Stimulated activated CD4-positive, alpha-beta T cell treated with anti-CD3 and anti-CD28 coated beads, Interleukin-15, amount 100 ng/mL, for 48 hours (primary cell): ENCODE measurements at places on chromosomes 5 and 9.

- no peak for DNase-seq
Measured at GRCh38 chr9:34898846-34899245, 59.2 kb upstream of the PHF24 start.

DNA sequence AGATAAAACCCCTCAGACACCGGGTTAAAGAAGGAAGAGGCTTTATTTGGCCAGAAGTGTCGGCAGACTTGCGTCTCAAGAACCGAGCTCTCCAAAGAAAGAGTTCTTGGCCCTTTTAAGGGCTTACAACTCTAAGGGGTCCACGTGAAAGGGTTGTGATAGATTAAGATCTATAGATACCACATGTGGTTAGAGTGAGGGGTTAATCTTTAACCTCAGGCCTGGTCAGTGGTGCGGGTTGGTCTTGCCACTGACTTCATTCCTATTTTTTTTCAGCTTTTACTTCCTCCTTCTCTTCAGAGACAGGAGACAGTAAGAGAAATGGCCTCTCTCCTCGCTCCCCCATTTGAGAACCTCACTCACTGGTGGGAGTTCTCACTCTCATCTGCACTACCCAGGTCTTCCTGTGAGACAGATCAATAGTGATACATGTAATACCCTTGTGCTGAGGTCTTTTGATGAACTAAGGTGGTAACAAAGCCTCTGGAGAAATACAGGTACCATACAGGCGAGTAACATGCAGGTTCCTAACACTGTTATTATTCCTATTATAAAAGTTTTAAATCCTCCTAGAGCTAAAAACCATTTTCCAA lies 52.4 kb upstream of the COX7C start:
- DNase-seq: no peak

DNA sequence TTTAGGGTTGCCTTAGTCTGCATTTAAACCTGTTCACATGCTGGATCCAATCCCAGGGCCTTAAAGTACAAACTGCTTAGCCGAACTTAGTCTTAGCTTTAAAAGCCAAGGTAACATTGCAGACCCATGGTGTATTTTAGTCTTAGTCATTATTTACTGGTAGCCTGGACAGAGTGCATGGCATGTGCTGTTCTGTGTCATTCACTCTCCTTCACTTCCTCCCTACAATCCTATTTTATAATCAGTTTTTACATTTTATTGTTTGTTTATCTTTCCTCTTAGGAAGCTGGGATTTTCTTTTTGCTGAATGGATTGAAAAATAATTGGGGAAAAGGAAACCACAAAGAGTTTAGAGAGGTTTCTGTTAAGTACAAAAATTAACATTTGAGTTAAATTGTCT lies 29.4 kb upstream of the TAL2 start:
- no peak for DNase-seq

DNA sequence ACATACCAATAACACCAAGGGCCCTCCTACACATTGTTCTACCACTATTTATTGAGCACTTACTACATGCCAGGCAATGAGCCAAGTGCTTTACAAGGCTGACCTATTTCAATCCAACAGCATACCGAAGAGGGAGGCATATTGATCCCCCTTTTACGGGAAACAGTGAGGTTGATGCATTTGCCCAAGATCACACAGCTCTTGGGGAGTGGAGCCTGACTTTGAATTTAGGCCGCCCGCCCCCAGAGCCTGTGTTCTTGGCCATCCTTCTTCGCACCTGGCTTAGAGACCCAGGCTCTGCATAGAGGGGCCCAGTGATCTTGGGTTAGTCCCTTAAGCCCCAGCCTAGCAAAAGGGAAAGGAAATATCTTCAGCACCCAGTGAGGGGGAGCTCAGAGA lies 158.1 kb upstream of the IER5L start:
- no peak for DNase-seq

GRCh38 chr5:120320626-120321025 lies 143.5 kb upstream of the PRR16 start:
- no peak for DNase-seq

DNA sequence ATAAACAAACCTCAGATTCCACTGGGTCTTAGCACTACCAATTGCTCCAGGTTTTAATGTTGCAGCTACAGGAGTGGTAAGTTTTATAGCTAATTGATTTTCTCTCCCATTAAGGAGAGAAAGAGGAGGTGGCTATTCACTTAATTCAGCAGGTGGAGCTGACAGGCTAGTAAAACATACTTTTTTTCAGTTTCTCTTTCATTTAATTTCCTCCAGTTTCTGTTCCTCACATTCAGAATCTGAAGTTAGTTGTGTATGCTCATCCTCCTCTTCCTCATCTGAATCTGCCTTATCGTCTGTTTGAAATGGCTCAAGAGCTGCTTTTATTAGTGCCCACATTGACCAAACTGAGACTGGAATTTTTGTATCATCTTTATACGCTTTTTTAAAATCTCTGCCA lies 98.0 kb downstream of the PLPPR1 start:
- DNase-seq: no peak

DNA sequence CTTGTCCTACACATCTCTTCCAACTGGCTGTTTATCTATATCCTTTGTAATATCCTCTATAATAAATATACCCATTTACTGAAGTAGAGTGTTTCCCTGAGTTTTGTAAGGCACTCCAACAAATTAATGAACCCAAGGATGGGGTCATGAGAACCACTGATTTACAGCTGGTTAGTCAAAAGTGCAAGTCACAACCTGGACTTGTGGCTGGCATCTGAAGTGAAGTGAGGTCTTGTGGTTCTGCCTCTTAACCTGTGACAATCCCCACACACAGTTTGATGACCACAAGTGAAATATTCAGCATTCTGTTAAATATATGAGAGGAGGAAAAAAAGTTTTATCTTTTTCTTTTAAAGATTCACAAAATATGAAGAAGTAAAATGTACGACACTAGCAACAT lies 126.1 kb downstream of the NR2F1-AS1 start:
- no peak for DNase-seq

- no peak for DNase-seq
Measured at GRCh38 chr5:135149956-135150723, 116.1 kb upstream of the PITX1 start.

GRCh38 chr9:127738666-127739065 lies 3.6 kb upstream of the TOR2A start:
- DNase-seq: no peak

GRCh38 chr9:133148199-133149129 lies 15.2 kb downstream of the GBGT1 start:
- no peak for DNase-seq

DNA sequence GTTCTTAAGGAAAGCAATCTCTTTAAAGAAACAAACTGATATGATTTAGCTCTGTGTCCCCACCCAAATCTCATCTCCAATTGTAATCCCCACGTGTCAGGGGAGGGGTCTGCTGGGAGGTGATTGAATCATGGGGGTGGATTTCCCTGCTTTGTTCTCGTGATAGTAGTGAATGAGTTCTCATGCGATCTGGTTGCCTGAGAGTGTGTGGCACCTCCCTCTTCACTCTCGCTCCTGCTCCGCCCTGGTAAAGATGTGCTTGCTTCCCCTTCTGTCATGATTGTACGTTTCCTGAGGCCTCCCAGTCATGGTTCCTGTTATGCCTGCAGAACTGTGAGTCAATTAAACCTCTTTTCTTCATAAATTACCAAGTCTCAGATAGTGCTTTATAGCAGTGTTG lies 412.7 kb upstream of the SMC2 start:
- no peak for DNase-seq

- DNase-seq: no peak
Measured at GRCh38 chr5:177089127-177089526, 2.4 kb downstream of the FGFR4 start.

- DNase-seq: no peak
Measured at GRCh38 chr5:167247816-167248215, 1043.6 kb upstream of the WWC1 start.

DNA sequence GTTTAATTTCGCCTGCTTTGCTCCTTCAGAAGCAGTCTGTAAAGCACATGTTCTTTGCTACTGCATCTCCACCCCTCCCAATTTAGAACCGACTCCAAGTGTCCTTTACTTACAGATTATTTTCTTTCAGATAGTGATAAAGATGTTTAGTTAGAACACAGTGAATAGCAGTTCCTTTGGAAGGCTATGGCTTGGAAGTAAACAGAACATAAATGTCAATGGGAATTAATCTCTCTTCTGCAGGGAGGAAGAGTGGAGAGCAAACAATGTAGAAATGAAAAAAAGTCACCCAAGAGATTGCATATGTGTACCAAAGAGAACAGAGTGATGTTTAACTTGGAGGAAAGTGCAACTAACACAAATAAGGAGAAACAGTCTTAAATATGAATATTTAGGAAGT lies 4.2 kb upstream of the CARTPT start:
- DNase-seq: no peak

GRCh38 chr9:135335691-135336181 lies 143.8 kb upstream of the PPP1R26 start:
- no peak for DNase-seq

- DNase-seq: no peak
Measured at GRCh38 chr9:91483189-91483691, 59.6 kb upstream of the NFIL3 start.

DNA sequence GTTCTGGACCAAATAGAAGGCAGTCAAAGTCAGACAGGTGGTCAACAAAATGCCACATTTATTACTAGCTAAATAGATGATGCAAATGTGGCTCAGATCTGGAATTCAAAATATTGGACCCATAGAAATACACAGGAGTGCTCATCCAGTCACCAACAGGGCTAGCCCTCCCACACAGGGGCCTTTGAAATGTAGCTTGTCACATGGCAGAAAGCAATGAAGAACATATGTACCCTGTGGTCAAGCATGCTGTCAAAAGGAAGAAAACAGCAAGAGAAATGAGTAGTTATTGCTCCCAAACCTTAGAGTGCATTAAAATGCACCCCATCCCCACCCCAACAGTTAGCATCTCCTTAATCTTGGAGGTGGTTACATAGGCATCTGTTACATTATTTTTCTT lies 20.9 kb upstream of the CCDC112 start:
- no peak for DNase-seq

- DNase-seq: no peak
Measured at GRCh38 chr5:73754254-73754653, 128.3 kb downstream of the ARHGEF28 start.

- DNase-seq: no peak
Measured at GRCh38 chr5:11595045-11595444, 309.2 kb downstream of the CTNND2 start.

DNA sequence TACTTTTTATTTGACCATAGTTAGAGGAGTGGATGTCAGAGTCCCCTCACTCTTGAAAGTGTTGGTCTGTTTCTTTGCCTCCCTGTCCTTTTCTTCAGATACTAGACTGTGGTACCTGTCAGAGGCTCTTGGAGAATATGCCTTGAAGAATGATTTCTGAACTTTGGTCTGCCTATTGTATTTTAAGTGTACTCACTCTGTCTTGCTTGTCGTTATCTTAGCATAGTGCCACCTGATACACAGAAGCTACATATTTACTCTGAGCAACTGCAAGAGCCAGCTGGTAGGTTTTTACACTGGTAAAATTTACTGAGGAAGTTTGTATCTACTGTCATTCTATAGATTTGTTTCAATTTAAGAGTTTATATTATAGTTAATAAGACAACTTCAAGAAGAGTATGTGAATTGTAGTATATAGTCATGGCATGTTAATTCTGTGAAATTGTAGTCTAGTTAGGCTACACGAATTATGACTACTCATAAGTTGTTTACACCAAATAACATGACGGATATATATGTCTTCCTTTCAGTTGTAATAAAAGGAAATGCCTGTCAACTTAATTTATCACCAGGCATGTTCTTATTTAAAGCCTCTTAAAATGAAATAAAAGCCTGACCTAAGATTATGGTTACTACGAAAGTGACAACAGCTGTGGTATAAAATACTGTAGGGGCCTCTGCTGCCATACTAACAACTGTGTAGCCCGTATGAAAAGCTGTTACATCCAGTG lies 201.7 kb downstream of the KDM4C start:
- no peak for DNase-seq

GRCh38 chr9:114525513-114525912 lies 20.2 kb upstream of the WHRN start:
- DNase-seq: no peak

DNA sequence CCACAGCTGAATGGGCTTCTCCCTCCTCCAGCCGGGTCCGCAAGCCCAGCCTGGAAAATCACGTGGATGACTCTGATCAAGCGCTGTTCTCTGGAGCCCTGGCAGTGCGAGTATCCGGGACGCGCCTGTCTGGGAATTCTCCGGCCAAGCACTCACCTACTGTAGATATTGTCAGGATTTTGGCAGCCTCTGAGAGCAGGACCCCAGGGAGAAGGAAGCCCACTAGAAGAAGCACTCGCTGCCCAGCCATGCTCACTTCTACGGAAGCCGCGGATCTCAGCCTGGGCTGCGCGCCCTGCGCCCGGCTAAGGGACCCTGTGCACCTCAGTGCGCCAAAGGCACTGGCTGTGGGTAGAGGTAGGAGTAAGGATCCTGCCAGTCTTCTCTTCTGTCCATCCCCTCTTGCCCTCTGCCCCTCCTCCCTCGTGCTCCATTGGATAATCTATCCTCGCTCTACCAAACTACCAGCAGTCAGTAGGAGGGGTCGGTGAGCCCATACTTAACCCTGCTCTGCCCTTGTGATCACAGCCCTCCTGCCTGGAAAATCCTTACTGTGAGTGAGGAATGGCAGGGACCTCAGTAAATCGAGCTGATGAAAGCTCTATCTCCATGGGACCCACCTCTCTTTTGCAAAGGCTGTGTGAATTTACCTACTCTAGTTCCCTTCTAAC lies at the start of gene UGT3A2:
Gene UGT3A2 (minus strand): TSS at position 343 of the 671 bp plus-strand sequence. CDS start 93 bp downstream, at position 250.
- DNase-seq: no peak

GRCh38 chr9:75382126-75382525 lies 293.8 kb downstream of the OSTF1 start:
- DNase-seq: no peak

DNA sequence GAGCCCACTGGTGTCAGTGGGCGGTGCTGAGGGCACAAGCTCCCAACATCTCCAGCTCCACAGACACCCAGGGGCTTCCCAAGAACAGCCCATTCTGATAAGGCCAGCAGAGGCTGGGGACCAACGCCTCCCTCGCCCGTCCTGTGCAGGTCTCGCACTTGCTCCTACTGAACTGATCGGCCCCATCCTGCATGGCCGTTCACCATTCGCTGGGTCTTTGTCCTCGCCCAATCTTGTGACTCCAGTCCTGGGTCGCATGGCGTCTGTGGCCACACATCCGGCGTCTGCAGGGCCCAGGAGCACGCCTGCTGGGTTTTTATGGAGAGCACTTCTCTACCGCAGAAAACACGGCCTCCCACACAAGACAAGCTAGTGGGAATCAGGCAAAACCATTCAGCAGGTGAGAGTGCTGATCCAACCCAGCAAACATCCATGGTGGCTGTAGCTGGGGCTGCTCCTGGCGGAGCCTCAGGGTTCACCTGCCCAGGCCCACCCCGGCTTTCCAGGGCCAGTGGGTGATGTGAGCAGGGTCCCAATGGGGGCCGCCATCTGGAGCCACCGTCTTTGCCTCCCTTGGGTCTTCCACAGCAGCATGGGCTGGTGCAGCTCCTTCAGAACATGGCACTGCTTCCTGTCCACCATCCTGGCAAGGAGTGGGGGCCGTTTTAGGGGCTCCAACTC lies 7.4 kb downstream of the LRRC14B start:
- DNase-seq: no peak

DNA sequence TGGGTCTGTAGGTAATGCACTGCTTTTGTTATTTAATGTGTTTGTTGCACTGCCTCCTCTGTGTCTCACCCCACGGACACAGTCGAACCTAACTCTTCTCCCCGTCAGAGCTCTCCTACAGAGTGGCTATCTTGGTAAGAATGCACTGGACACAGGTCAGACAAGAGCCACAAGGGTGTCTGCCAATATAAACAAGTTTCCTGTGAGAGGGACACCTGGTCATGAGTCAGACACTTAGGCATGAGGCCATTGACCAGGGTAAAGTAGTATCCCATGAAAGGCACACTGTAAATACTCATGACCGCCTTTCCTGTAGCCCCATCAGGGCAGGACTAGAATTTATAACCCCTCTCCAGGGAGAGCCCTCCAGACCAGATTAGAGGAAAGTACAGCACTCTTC lies 115.5 kb downstream of the SLC12A2 start:
- DNase-seq: no peak
